Chondrocyte (in vitro differentiated cells): ENCODE measurements at places on chromosomes 4 and X. TPM values are rescaled to one million over a fixed set of nuclear protein-coding genes. Genes with fewer than 3 reads are reported as not detected.

MCTS1 gene
- total RNA-seq = 28.8 to 46.1 TPM (median 30.2 TPM) in 3 replicates

PAK3 gene
- 0.27 to 0.46 TPM (median 0.41 TPM) in 3 replicates for total RNA-seq

SPCS3 gene
- total RNA-seq = 114 to 154 TPM (median 122 TPM) in 3 replicates

F11 gene
- not detected in 3 replicates for total RNA-seq

GPC4 gene
- 64.6 to 94.8 TPM (median 67.6 TPM) in 3 replicates for total RNA-seq

GPM6B gene
- 6.4 to 31.7 TPM (median 28.8 TPM) in 3 replicates for total RNA-seq

CXCL8 gene
- total RNA-seq = 0.27 to 0.48 TPM (median 0.46 TPM) in 3 replicates

RADX gene
- 0.17 to 0.31 TPM in 2 of 3 replicates, not detected in the other for total RNA-seq
